NCI-H1417 (cell line): ENCODE measurements at places on chromosomes 1 and 21.
A peak's percentile ranks its signal among the peaks of the same experiment; 100 is the strongest.

DNA sequence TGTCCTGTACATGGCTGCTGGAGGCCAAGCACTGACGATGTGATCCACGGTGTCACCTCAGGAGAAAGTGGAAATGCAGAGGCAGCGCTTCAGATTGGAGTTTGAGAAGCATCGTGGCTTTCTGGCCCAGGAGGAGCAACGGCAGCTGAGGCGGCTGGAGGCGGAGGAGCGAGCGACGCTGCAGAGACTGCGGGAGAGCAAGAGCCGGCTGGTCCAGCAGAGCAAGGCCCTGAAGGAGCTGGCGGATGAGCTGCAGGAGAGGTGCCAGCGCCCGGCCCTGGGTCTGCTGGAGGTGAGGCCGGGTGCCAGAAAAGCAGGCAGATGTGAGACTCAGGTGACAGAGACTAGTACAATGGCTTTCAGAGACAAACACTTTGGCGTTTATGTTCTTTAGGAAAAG, 7.7 kb downstream of the TRIM58 start:
- no peak for DNase-seq

GRCh38 chr1:111487133-111487532, 13.3 kb downstream of the C1orf162 start:
- no peak for DNase-seq

- no peak for DNase-seq
These were observed 18.4 kb downstream of the RWDD3 start for GRCh38 chr1:95252422-95252821.

DNA sequence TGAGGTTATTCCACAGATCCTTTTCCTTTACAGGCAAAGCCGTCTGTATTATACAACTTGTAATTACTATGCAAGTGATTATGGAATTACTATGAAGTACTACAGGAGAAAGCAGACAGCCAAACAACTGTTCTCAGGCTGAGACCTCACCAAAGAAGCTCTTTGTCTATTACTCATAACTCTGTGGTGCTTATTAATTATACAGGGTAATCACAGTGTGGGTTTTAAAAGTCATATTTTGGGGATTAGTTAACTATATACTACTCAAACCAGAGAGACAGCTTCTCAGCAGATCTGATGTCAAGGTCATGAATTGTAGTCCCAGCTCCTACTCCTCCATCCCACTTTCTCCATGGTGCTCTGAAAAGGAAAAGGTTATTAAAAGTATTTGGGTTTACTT, 49.6 kb downstream of the CTTNBP2NL start:
- no peak for DNase-seq

- DNase-seq, result no peak
These were observed 83.8 kb downstream of the GON4L start for GRCh38 chr1:155773221-155773620.

- no peak for DNase-seq
These were observed 219.8 kb upstream of the DUSP10 start for GRCh38 chr1:221961532-221962292.

GRCh38 chr1:30919025-30919881, 10.7 kb upstream of the SDC3 start:
- DNase-seq, result peak; percentile 7

- DNase-seq, result no peak
These were observed 110.0 kb downstream of the GLUL start for GRCh38 chr1:182281541-182281940.

DNA sequence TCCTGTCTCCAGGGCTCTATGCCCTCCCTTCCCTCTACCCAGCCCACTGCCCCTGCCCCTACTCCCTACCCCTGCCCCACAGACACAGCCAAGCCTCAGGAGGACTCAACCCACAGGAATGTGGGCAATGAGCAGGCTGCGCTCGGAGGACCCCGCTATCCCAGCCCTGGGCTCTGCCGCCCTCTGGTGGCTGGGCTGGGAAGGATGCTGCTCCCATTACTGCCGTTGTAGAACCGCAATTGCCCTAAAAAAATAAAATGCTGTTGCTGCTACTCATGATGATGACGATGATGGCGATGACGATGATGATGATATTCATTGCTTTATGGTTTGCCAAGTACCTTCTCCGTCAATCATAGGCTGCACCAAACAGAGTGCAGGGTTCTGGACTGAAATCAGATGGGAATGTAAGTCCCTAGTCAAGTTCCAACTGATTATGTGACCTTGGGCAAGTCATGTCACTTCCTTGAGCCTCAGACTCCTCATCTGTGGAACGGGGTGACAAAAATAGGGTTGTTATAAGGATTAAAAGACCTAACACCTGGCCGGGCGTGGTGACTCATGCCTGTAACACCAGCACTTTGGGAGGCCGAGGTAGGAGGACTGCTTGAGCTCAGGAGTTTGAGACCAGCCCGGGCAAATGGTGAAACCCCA, 24.6 kb downstream of the ARHGEF19 start:
- DNase-seq, result peak; percentile 70

DNA sequence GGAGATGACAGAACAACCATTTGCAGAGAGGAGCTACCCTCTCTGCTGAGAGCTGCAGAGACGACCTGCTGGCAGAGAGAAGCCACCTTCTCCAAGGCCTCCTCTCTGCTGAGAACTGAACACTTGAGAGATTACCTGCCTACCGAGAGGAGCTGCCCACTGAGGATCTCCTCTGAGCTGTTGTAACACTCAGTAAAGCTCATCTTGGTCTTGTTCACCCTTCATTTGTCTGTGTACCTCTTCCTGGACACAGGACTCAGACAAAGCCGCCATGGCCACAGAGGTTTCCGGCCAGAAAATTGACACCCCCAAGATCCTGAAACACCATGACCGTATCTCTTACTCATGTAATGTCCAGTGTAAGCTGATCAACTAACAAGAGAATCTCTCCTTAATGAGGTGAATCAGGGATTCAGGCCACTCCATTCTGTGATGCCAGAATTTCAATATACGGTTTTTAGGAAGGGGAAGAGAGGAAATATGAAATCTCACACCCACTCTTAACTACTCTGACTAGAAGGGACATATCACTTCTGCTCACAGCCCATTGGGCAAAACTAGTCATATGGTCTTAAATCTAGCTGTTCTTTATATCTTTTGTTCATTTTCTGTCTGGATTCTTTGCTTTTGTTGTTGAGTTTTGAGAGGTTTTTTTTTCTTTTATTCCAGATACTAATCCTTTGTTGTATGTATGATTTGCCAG, 83.8 kb downstream of the RHOU start:
- DNase-seq, result no peak

- DNase-seq, result no peak
These were observed 14.1 kb downstream of the MYOCOS start for GRCh38 chr1:171636141-171636540.

- peak; percentile 57 for DNase-seq
These were observed 27.5 kb downstream of the TRIM45 start for GRCh38 chr1:117093870-117094621.

DNA sequence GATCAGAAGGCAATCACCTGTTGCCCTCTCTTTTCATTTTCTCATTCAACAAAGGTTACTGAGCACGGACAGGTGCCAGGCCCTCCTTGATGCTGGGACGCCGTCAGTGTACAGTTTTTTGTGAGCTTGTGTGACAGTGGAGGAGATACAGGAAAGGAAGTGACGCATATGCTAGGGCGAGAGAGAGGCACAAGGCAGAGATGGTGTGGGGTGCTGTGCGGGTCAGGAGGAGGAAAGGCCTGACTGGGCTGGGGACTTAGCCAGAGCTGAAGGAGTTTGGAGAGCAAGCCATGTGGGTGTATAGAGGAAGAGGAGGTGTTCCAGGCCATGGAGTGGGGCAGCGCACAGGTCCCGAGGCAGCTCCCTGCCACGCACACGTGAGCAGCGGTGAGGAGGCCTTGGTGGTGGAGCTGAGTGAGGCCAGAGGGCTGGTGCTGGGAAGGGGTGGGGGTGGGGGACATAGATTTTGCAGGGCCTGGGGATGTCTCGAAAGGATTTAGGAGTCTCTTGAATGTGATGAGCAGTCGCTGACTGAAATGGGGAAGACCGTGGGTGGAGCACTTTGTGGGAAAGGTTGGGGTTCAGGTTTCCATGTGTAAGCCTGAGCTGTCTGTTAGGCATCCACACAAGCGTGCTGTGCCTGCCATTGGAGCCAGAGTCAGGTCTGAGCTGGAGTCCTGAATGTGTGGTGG, 46.0 kb downstream of the TRAPPC10 start:
- DNase-seq, result no peak

DNA sequence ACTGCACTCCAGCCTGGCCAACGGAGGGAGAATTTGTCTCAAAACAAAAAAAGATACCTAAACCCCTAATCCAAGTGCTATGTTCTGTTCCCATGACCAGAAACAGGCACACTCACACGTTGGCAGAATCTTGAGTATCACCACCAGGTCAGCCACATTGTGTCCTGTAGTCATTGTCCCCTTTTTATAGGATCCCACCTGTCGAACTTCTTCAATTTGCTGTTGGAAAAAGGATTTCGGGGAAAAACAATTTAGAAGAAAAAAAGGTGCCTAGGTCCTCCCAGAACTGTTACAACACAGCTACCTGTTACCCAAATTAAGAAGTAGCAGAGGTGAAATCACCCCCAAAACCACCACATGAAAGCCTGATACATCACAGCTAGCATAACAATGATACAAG, 3.4 kb downstream of the ILF2 start:
- DNase-seq, result no peak

- no peak for DNase-seq
These were observed 73.4 kb downstream of the STUM start for GRCh38 chr1:226622012-226622411.

GRCh38 chr1:156929596-156930238, 9.3 kb downstream of the LRRC71 start:
- DNase-seq, result no peak

GRCh38 chr1:220513834-220514233, 14.1 kb upstream of the MARK1 start:
- DNase-seq, result no peak

DNA sequence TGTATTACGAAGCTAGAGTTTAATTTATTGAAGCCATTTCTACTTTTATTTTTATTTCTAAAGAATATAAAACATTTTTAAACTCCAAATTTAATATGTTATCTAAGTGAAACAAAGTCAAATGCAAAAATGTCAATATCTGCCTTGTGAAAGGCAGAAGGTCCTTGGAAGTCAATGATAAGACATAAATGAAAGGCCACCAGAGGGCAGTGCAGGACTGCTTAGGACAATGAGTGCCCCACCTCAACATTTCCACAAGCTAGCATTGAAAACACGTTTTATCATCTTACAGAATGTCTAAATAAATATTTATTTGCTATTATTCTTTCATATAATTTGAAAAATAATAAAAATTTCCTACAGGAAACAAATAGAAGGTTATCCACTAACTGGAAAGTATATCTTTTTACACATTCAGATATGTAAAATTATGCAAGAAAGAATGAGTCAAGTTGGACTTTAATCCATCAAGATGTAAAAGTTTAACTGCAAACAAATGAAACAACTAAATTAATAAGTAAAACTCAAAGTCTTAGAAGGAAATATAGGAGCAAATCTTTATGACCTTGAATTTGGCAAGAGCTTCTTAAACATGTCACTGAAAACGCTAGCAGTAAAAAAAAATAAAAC, 140.1 kb upstream of the FMN2 start:
- DNase-seq, result peak; percentile 56

DNA sequence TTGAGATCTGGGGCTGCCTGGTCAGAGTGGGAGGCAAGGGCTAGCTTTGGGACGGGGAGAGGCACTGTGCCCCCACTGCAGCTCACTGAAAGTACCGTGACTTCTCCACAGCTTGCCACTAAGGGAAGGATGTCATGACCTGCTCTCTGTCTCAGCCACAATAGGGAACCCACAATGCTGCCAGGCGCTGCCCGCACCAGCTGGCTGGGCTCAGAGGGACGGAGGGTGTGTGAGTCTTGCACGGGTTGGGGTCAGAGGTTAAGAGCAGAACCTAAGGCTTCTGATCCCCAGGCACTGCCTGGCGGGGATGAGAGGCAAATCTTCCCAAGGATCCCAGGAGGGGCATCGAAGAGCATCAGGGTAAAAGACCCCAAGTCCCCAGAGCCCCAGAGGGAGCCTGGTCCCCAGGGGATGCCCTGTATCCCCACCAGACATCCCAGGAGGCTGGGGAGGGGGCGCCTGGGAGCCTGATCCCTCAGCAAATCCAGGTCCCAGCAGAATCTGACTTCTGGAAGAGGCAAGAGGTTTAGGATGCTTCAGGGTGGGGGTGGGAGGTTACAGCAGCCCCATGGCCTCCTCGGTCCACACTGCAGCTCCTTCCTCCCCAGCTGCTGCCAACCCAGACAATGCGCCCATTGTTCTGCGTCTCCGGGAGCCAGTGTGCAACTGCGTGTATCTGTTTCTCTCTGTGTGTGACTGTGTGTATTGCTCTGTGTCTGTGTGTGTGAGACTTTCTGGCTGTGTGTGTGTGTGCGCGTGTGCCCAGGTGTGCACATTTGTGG, 2.0 kb upstream of the MARCKSL1 start:
- peak; percentile 9 for DNase-seq

DNA sequence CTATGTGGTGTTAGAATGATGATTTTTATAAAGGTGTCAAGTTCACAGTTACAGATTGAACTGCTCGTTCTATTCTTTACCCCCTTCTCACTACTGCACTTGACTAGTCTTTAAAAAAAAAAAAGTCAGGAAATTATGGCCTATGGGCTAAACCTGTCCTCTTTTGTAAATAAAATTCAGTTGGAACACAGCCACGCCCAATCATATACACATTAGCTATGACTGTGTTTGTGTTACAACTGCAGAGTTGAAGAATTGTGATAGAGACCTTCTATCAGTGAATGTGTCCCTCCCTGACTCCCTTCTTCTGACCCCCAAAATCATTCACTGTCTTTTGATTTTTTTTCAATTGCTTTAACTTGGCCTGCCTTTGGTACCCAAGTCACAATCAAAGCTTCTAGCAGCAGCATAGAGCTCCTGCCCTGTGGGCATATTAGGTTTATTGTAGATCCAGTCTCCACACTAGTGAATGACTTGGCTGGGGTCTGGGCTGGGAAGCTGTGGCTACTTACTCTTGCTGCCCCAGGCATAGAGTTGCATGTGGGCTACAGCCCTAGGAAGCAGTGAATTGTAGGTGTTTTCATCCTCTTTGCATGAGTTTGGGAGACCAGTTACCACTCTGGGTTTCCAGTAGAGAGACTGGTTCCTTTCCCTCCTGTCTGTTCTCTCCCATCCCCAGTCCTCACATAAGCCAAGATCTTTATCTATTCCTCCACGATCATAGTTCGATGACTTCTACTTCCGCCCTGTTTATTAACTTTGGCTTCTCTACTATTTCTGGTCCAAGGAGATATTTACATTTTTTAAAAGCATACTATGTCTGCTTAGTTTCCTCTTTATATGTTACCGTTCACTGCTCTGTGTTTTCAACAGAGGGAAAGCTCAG, 249.9 kb downstream of the FMN2 start:
- peak; percentile 38 for DNase-seq

GRCh38 chr1:102184477-102184876, 187.8 kb upstream of the OLFM3 start:
- no peak for DNase-seq

DNA sequence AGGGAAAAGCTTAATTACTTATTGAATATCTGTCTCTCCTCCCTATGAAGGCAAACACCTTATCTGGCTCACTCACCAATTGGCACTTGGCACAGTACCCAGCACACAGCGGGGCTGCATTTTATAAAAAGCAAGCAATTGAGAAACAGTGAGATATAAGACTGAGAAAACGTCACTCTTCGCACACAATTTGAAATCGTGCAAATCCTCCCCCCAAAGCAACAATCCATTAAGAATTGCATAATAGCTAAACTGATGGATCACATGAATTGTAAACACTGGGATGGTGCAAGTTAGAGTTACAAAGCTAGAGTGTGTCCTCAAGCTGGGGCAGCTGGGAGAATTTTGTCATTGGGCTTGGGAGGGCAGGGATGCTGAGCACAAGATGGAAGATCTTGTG, 27.1 kb downstream of the PRDX6 start:
- no peak for DNase-seq
